Ovary (tissue), 10 donors: ENCODE measurements at places on chromosomes 6 and 20. TPM values are rescaled to one million over a fixed set of nuclear protein-coding genes. Genes with fewer than 3 reads are reported as not detected.

DNA sequence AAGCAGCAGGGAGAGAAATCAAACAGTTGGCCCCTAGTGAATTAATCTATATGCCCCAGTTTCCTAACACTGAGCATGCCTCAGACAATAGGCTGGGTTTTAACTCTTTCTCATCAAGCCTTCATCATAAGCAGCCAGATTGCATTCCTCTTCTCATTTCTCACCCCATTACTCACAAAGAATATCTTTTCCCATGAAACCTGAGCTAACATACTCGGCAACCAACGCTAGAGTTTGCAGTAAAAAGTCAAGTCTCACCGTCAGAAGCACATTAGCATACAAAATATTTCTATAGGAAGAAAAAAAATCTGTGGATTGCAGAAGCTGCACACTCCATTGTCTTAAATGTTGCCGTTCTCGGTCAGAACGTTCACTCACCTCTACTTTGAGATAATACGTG lies 429.9 kb upstream of the ARID1B start:
- no peak overlapping the region for H3K27ac ChIP-seq
- no peak for DNase-seq
- H3K36me3 ChIP-seq = no peaks in the 10 kb centered on the region

GRCh38 chr20:48026981-48027592 lies 241.8 kb upstream of the SULF2 start:
- no peak overlapping the region for H3K27ac ChIP-seq
- H3K36me3 ChIP-seq = no peaks in the 10 kb centered on the region
- H3K4me3 ChIP-seq = no peak overlapping the region
- H3K4me1 ChIP-seq = peaks cover 4% of the 10 kb centered on the region
- H3K27me3 ChIP-seq = no peaks in the 10 kb centered on the region

GRCh38 chr20:24836041-24836533 lies 113.0 kb upstream of the CST7 start:
- H3K27ac ChIP-seq = no peak overlapping the region
- H3K4me1 ChIP-seq = no peaks in the 10 kb centered on the region
- DNase-seq = no peak
- no peak overlapping the region for H3K4me3 ChIP-seq
- H3K27me3 ChIP-seq = no peaks in the 10 kb centered on the region

DNA sequence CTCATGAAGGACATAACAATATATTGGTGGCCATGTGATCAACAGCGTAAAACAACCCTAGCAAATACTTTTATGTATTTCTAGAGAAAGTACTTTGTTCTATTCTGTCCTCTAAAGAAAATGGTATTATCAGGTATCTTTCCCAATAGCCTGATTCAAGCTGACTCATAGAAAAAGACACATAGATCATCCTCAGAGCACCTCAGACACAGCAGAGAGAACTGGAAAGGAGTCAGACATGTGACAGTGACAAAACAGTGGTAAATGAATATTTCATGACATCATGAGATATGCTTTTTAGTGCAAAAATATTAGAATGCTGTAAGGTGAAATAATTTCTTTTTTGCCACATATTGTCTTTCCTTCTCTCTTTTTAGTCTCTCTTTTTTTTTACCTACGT lies 1355.0 kb upstream of the MAP3K7 start:
- H3K4me1 ChIP-seq = no peaks in the 10 kb centered on the region
- H3K36me3 ChIP-seq = no peaks in the 10 kb centered on the region
- no peak for DNase-seq

- no peak overlapping the region for H3K4me3 ChIP-seq
- no peak overlapping the region for H3K27ac ChIP-seq
- no peaks in the 10 kb centered on the region for H3K27me3 ChIP-seq
- DNase-seq = no peak
- peaks cover 26% of the 10 kb centered on the region for H3K4me1 ChIP-seq
- no peaks in the 10 kb centered on the region for H3K36me3 ChIP-seq
Measured at GRCh38 chr6:136696238-136696637, 96.0 kb downstream of the MAP3K5 start.

Gene SMAP1
- total RNA-seq = 15.1 TPM

DNA sequence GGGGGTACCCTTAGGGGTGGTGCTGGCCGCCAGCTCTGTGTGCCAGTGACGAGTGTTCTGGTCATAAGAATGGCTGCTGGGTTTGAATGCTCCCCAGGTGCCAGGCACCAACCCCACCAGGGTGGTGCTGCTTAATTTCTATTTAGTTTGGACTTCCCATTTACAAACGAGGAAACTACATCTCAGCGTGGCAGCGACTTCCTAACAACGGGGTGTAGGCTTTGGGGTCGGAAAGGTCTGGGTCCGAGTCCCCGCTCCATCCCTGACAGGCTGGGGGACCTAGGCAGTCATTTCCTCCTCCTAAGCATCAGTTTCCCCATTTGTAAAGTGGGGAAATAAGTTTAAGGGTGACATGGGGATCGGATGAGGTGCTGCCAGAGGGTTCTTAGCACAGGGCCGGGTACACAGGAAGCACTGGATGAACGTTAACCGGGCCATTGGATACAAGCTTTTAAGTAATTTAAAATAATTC lies 30.3 kb downstream of the CEBPB start:
- peak overlapping the region; percentile 52 for H3K27ac ChIP-seq
- no peaks in the 10 kb centered on the region for H3K36me3 ChIP-seq
- peaks cover 4% of the 10 kb centered on the region for H3K4me1 ChIP-seq
- H3K27me3 ChIP-seq = no peaks in the 10 kb centered on the region
- no peak for DNase-seq
- H3K4me3 ChIP-seq = no peak overlapping the region

GRCh38 chr20:9520086-9520485 lies 5.7 kb downstream of the LAMP5 start:
- no peaks in the 10 kb centered on the region for H3K27me3 ChIP-seq
- no peak overlapping the region for H3K27ac ChIP-seq
- peaks cover 12% of the 10 kb centered on the region for H3K4me1 ChIP-seq
- H3K36me3 ChIP-seq = no peaks in the 10 kb centered on the region
- H3K4me3 ChIP-seq = no peak overlapping the region

Gene C6orf141
- total RNA-seq = 1.3 TPM

Gene PREX1
- total RNA-seq = 10.4 TPM

DNA sequence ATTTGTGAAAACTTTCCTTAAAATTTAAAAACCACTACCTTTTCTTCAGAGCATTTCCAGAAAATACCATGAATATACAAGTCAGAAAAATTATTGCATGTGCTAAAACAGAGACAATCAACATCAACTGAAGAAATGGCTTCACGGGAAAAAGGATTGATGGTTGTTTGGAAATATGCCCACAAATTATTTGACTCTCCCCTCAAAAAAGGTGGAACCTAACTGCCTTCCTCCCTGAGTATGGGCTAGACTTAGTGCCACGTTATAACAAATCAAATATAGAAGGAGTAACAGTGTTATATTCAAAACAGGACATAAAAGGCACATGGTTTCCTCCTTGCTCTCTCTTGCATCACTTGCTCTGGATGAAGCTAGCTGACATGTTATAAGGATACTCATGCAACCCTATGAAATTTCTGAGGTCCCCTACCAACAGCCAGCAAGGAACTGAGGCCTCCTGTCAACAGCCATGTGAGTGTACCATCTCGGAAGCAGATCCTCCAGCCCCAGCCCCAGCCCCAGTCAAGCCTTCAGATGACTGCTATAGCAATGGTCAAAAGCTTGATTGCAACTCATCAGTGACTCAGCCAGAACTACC lies 8.4 kb downstream of the BTBD9 start:
- no peaks in the 10 kb centered on the region for H3K36me3 ChIP-seq
- H3K27ac ChIP-seq = no peak overlapping the region
- no peaks in the 10 kb centered on the region for H3K27me3 ChIP-seq
- no peak overlapping the region for H3K4me3 ChIP-seq

- DNase-seq = no peak
- no peak overlapping the region for H3K27ac ChIP-seq
- peaks cover 12% of the 10 kb centered on the region for H3K4me1 ChIP-seq
- H3K4me3 ChIP-seq = peak overlapping the region; percentile 87
Measured at GRCh38 chr20:13786143-13786828, 1.5 kb downstream of the NDUFAF5 start.

- no peaks in the 10 kb centered on the region for H3K27me3 ChIP-seq
- H3K4me3 ChIP-seq = peak overlapping the region; percentile 17
Measured at GRCh38 chr20:53828088-53828681, 234.5 kb upstream of the ZNF217 start.

- no peaks in the 10 kb centered on the region for H3K27me3 ChIP-seq
- H3K4me3 ChIP-seq = no peak overlapping the region
- DNase-seq = no peak
- no peaks in the 10 kb centered on the region for H3K4me1 ChIP-seq
- H3K36me3 ChIP-seq = no peaks in the 10 kb centered on the region
- no peak overlapping the region for H3K27ac ChIP-seq
Measured at GRCh38 chr6:117143647-117144046, 121.7 kb upstream of the VGLL2 start.

DNA sequence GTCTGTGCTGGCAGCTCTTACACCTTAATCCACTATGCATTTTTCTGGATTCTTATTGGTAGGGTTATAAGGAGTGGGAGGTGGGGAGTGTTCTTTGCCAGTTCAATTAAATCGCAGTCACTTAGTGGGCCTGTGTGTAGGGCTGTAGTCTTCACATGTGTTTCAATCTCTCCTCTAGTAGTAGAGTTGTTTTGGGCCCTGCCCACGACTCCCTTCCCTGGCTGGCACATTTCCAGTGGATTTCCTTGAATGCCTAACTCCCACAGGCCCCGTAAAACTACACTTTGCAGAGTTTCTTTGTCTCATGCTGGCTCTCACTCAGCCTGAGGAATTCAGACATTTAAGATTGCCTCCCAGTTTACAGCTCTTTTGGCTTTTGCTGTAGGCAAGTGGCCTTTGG lies 414.0 kb upstream of the OPRM1 start:
- H3K4me1 ChIP-seq = no peaks in the 10 kb centered on the region
- no peaks in the 10 kb centered on the region for H3K36me3 ChIP-seq
- no peak overlapping the region for H3K4me3 ChIP-seq
- H3K27me3 ChIP-seq = no peaks in the 10 kb centered on the region
- no peak overlapping the region for H3K27ac ChIP-seq

Gene EFHC1
- total RNA-seq = 22.0 TPM

- peaks cover 1% of the 10 kb centered on the region for H3K4me1 ChIP-seq
- no peaks in the 10 kb centered on the region for H3K27me3 ChIP-seq
- no peak for DNase-seq
- no peaks in the 10 kb centered on the region for H3K36me3 ChIP-seq
Measured at GRCh38 chr20:35821807-35822242, 50.0 kb downstream of the PHF20 start.

DNA sequence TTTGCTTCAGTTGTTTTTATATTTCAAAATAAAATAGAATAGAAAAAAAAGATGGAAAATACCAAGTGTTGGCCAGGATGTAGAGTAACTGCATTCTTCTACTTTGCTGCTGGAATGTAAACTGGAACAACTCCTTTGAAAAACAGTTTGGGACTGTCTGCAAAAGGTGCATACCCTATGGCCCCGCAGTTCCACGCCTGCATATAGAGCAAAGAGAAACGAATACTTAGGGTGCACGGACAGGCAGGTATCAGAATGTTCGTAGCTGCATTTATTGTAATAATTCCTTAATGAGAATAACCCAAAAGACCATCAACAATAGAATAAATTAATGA lies 603 bp upstream of the RAB23 start:
- no peak for DNase-seq
- peaks cover 1% of the 10 kb centered on the region for H3K4me1 ChIP-seq
- no peaks in the 10 kb centered on the region for H3K36me3 ChIP-seq
- peak overlapping the region; percentile 83 for H3K27ac ChIP-seq

- no peaks in the 10 kb centered on the region for H3K36me3 ChIP-seq
- no peak overlapping the region for H3K27ac ChIP-seq
- no peak for DNase-seq
- H3K27me3 ChIP-seq = no peaks in the 10 kb centered on the region
- no peaks in the 10 kb centered on the region for H3K4me1 ChIP-seq
Measured at GRCh38 chr20:39778847-39779604, 816.9 kb downstream of the DHX35 start.

DNA sequence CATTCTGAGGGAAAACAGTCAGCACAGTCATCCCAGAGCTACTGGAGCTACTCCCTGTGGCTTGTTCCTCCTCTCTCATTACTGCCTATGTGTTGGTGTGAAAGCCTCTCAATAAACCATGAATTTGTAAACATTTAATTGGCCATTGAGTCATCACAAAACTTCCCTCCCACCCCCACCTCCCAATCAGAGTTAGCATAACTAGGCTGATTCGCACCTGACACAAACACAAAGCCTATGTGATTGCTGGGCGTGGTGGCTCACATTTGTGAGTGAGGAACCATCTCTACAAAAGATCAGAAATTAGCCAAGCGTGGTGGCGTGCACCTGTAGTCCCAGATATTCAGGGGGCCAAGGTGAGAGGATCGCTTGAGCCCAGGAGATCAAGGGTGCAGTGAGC lies 17.1 kb upstream of the SNTA1 start:
- H3K27me3 ChIP-seq = no peaks in the 10 kb centered on the region
- no peaks in the 10 kb centered on the region for H3K36me3 ChIP-seq
- H3K4me1 ChIP-seq = no peaks in the 10 kb centered on the region
- no peak for DNase-seq
- H3K27ac ChIP-seq = no peak overlapping the region
- no peak overlapping the region for H3K4me3 ChIP-seq

Gene TMEM30A
- 71.1 TPM for total RNA-seq

GRCh38 chr6:154805288-154805911 lies 72.2 kb downstream of the SCAF8 start:
- no peak for DNase-seq
- no peak overlapping the region for H3K27ac ChIP-seq
- H3K36me3 ChIP-seq = no peaks in the 10 kb centered on the region
- H3K27me3 ChIP-seq = no peaks in the 10 kb centered on the region
- H3K4me1 ChIP-seq = no peaks in the 10 kb centered on the region
- H3K4me3 ChIP-seq = no peak overlapping the region

GRCh38 chr6:50185006-50185405 lies 135.3 kb upstream of the DEFB112 start:
- no peaks in the 10 kb centered on the region for H3K27me3 ChIP-seq
- no peak for DNase-seq
- H3K27ac ChIP-seq = no peak overlapping the region
- no peaks in the 10 kb centered on the region for H3K36me3 ChIP-seq

DNA sequence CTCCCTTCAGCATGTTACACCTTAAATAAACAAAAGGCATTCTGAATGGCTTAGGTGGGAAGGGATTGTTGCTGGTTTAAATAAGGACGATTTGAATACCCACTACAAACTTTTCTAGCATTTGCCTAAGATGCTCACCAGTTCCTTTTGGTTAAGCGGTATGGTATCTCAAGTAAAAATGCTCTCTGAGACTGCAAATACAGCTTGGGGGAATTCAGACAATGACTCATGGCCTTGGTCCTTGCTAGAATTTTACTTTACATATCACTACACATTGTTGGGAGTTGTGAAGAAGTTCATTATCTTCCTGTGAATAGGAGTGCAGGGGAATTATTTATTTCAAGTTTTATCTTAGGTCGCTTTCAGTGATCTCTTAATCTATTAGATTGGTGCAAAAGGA lies 670.7 kb downstream of the UTRN start:
- no peak for DNase-seq
- no peaks in the 10 kb centered on the region for H3K27me3 ChIP-seq
- no peak overlapping the region for H3K4me3 ChIP-seq
- H3K36me3 ChIP-seq = no peaks in the 10 kb centered on the region
- H3K27ac ChIP-seq = no peak overlapping the region
- no peaks in the 10 kb centered on the region for H3K4me1 ChIP-seq

DNA sequence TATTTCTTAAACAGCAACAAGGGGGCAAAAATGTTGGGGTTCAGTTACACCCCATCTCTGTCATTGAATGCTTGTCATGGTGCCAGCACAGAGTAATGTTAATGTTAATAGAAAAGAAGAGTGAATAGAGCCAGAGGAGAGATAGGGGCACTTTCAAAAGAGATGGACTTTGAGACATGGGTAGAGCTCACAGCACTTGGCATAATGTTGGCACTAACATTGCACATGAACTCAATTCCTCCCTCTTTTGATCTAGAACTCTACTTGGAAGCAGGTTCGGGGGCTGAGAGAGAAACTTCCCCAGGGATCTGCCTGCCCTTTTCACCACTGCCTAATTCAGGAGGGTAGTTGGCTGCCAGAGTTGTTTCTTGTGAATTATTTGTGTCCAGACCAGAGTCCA lies 284.6 kb upstream of the PRND start:
- H3K4me1 ChIP-seq = no peaks in the 10 kb centered on the region
- no peaks in the 10 kb centered on the region for H3K36me3 ChIP-seq
- no peak overlapping the region for H3K4me3 ChIP-seq
- H3K27me3 ChIP-seq = no peaks in the 10 kb centered on the region
- no peak overlapping the region for H3K27ac ChIP-seq
